ENCODE measurements at places on chromosomes 7 and 10.
A peak's percentile ranks its signal among the peaks of the same experiment; 100 is the strongest.

DNA sequence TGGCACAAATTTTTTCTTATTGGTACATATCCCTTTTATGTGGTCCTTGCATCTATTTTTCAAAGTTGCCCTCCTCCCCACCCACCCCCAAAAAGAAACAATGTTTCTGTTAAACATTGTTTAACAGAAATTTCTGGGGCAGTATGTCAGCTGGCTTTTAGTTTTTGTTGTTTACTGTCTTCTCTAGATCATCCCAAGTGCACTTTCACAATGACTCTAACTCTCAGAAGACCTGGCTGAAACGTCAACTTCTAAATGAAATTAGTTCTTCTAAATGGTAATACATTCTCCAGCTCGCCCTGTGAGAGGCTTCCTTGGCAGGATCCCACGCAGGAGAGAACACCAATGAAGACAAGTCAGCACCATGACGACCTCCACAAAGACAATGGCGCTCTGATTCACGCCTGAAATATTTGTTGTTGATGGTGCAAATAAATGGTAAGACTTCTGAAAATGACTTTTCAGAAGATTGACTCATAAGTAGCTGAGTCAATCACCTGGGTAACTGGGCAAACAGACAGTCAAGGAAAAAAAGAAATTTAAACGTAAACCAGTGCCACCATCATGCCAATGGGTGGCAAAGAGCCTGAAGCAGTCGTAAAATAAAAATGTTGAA lies 293.7 kb downstream of the FZD1 start:
- no peak for DNase-seq

DNA sequence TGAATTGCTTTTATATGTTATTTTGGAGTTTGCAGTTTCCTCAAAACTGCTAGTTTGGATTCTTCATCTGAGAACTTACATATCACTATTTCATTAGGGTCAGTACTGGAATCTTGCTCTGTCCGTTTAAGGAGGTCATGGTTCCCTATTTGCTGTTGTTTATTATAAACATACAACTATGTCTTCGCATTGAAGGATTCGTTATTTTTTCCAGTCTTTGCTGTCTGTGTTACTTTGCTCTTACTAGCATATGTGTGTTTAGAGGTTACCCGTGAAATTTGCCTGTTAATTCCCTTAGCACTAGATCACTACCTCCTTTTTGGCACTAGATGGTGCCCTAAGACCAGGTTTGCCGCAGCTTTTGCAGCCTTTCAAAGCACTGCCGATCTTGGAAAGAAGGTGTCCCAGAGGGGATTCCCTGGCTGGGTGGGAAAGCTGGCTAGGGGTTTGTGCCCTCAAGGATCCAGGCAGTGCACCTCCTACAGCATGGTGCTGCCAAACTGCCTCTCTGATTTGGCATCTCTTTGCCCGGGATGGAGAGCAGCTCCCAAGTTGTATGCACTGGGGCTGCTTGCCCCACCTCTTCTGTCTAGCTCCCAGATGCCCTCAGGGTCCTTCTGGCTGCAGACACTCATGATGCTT lies 103.1 kb upstream of the APBB1IP start:
- DNase-seq = peak; percentile 52

DNA sequence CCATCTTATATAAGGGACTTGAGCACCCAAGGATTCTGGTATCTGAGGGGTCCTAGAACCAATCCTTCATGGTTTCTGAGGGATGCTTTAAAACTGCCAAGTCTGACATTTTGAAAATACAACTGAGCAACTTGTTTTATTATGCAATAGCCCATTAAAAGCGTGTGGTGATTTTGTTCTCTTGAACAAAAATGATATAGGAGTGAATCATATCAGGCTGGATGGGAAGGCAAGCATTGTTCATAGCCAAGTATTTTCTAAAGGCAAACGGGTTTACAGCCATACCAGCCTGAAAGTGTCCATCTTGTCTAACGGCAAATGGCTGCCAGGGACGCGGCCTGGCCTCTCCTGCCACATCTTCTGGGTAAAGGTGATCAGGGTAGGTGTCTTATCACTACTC lies 23.4 kb downstream of the RPP38 start:
- no peak for DNase-seq

DNA sequence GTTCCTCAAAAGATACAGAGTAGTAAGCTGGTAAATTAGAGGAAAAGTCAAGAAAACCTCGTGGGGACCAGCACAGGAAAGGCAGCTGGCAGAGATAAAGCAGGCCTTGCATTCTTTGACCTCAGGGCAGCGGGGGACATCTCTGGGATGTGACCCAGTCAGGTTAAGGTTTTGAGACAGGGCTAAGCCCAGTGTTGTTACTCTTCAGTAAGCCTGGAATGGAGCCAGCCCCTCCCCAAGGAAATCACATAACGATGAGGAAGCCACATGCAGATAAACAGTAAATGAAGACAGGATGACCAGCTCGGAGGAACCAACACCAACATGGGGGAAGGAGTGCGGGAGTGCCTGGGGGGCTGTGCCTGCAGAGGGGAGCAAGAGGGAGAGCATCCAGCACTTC lies 99.6 kb downstream of the JAZF1 start:
- DNase-seq = no peak

- DNase-seq = peak; percentile 31
Measured at GRCh38 chr7:101315336-101315735, 6.3 kb downstream of the IFT22 start.

DNA sequence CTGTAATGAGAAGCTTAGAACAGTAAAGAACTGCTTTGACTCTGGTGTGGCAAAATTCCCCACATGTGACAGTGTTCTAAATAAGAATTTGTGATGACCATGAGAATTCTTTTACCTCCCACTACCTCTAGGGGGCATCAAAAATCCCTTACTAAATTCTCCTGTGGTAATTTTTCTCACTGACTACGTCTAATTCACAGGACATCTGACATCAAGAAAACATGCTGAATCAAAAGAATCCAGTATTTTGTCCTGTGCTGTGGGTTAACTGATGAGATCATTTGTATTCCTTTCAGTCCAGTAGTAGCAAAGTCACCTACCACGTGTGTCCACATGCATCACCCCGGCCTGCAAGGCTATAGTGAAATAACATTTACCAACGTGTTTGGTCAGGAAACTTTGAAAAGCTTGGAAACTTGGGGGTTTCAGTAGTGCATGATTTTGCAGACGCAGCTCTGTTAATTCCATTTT lies 103.8 kb downstream of the ATE1 start:
- peak; percentile 82 for DNase-seq

GRCh38 chr10:93198401-93199131 lies 124.9 kb downstream of the CYP26A1 start:
- DNase-seq = no peak

- DNase-seq = no peak
Measured at GRCh38 chr7:37000511-37000910, 276.2 kb upstream of the AOAH start.
